Activated CD4-positive, alpha-beta T cell treated with anti-CD3 and anti-CD28 coated beads, Interleukin-2, amount 50 U/mL, for 48 hours (primary cell): ENCODE measurements at places on chromosomes 2 and 18.

GRCh38 chr2:29802986-29803385 lies 118.4 kb downstream of the ALK start:
- DNase-seq, result no peak

- DNase-seq, result no peak
These were observed 34.3 kb upstream of the SNORC start for GRCh38 chr2:232835687-232836208.

DNA sequence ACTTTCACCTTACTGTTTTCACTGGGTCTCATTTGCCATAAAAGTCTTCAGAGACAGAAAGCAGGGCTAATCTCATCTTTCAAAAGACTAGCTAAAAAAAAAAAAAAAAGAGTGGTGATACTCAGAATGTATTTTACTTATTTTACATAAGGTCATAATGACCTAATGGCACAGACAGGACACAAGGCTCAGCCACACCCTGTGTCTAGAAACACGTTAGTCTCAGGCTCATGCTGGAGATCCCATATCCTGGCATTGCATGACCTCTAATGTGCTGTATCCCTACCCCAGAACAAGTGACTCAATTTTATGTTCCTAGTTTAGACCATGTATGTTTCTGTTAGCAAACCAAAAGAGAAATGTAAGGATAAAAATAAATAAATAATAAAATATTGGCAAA lies 115.4 kb downstream of the SATB2 start:
- no peak for DNase-seq

DNA sequence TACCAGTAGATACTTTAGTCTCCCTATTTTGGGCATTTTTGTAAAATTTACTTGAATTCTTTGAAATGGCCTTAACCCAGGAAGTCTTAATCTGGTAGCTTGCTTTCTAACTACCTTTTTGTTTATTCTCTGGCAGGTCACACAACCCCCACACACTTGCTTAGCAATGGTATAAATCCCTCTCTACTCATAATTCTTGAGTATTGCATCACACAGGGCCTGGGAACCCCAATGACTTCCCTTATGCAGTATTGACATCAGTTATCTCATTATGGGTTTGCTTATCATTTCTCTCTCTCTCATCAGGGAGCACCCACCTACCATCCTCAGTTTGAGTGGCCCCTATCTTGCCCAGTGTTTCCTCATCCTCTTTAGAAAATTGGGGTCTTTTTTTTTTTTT lies 207.1 kb downstream of the KCNS3 start:
- DNase-seq, result no peak

DNA sequence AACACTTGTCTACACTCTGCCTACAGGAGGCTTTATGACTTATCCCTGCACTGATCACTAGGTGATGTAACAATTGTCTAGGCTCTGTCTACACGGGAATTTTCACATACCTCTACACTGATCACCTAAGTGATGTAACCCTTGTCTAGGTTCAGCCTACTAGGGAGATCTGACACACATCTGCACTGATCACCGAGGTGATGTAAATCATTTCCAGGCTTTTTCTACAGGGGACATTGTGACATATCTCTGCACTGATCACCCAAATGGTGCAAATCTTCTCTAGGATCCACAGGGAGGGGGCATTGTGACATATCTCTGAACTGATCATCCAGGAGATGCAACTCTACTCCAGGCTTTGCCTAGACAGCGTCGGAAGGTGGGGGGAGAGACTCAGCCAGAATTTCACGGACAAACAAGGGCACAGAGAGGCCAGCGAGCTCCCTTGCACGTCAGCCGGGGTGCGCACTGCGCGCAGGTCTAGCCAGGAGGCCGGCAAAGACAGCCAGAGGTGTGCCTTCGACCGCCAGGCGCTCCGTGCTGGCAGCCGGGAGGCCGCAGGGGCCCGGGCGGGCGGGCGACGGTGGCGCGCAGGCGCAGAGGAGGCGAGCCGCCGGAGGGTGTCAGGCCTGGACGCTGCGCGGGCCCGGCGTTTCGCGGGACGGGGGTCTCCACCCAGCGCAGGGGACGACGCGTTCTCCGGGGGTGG lies 46.9 kb upstream of the USP14 start:
- peak; percentile 71 for DNase-seq

DNA sequence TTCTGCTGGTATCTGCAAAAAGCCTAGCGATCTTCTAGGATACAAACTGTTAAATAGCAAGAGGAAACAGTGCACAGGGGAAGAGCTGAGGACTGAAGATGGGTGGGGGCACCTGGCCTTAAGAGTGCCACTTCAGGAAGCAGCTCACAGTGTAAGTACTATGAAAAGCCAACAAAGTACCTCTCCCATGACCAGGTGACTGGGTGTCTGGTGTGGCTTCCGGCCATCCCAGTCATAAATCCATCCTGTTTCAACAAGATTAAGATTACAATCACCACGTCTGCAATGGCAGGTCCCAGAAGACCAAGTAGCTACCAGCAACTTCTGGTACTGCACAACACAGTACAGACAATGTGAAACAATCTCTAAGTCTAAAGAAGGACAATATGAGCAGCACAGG lies 15.9 kb downstream of the ERFE start:
- DNase-seq, result no peak
